H9 (cell line): ENCODE measurements at places on chromosomes 12 and 14. TPM values are rescaled to one million over a fixed set of nuclear protein-coding genes. Genes with fewer than 3 reads are reported as not detected.
A peak's percentile ranks its signal among the peaks of the same experiment; 100 is the strongest.

- H3K4me3 ChIP-seq = peak overlapping the region; percentile 83
- H3K4me1 ChIP-seq = peaks cover 6% of the 10 kb centered on the region; the same call in 1 of the 2 replicates
- H3K27ac ChIP-seq = no peak overlapping the region
- no peaks in the 10 kb centered on the region for H3K27me3 ChIP-seq
Measured at GRCh38 chr14:93113678-93114067, 2.1 kb downstream of the ITPK1 start.

- H3K4me1 ChIP-seq = peaks cover 7% of the 10 kb centered on the region; the same call in 1 of the 2 replicates
- H3K36me3 ChIP-seq = no peaks in the 10 kb centered on the region
- no peak for DNase-seq
- H3K27me3 ChIP-seq = no peaks in the 10 kb centered on the region
- no peak overlapping the region for H3K4me3 ChIP-seq
Measured at GRCh38 chr14:74438351-74438915, 12.4 kb upstream of the SYNDIG1L start.

DNA sequence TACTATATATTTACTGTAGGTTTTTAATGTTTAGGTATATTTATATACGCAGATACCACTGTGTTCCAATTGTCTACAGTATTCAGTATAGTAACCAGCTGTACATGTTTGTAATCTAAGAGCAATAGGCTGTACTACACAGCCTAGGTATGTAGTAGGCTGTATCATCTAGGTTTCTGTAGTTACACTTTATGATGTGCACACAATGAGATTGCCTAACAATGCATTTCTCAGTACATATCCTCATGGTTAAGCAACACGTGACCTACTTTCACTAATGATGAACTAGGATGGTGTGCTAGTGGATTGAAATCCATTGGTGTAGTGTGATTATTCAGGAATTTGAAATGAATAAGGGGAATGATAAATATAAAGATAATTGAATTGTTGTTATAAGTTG lies 77.7 kb downstream of the ETNK1 start:
- H3K27me3 ChIP-seq = no peaks in the 10 kb centered on the region
- no peak for DNase-seq
- H3K36me3 ChIP-seq = no peaks in the 10 kb centered on the region
- H3K27ac ChIP-seq = no peak overlapping the region
- peaks cover 3% of the 10 kb centered on the region; the same call in 1 of the 2 replicates for H3K4me1 ChIP-seq

DNA sequence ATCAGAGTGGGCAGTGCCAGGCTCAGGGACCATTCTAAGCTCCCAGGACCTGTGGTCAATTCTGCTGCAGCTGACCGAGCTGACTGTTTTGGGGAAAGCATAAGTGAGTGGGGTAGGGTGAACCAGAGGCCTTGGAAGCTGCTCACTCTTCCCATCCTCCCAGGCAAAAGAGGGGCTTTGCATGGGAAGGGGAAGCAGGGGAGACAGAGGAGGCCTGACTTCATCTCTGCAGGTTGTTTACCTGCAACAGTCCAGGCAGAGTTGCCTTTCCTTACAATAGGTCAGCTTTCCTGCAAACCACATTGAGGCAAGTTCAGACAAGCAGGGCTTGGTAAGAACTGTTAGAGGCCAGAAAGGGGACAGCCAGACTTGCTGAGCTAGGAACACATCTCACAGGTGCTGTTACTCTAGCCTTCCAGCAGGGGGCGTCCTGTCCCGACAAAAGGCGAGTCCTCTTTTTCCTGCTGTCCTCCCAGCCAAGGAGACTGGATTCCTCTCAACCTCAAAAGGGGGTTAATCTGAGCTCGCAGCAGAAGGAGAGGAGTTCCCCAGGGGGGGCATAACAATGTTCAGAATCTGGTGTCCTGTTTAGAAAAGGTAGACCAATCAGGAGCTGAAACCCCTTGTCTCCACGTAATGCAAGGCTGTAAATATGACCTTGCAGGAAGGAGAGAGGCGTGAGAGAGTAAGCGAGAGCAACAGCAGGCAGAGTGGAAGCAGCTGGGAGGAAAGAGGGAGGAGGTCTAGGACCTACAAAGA lies 4.3 kb upstream of the DHRS2 start:
- 0 out of 2 replicates have a peak, but pooled peaks cover 2% of the 10 kb centered on the region for H3K4me1 ChIP-seq
- H3K27me3 ChIP-seq = no peaks in the 10 kb centered on the region
- no peak overlapping the region for H3K4me3 ChIP-seq
- no peak overlapping the region for H3K27ac ChIP-seq
- H3K36me3 ChIP-seq = peaks cover 4% of the 10 kb centered on the region; the same call in 1 of the 2 replicates

DNA sequence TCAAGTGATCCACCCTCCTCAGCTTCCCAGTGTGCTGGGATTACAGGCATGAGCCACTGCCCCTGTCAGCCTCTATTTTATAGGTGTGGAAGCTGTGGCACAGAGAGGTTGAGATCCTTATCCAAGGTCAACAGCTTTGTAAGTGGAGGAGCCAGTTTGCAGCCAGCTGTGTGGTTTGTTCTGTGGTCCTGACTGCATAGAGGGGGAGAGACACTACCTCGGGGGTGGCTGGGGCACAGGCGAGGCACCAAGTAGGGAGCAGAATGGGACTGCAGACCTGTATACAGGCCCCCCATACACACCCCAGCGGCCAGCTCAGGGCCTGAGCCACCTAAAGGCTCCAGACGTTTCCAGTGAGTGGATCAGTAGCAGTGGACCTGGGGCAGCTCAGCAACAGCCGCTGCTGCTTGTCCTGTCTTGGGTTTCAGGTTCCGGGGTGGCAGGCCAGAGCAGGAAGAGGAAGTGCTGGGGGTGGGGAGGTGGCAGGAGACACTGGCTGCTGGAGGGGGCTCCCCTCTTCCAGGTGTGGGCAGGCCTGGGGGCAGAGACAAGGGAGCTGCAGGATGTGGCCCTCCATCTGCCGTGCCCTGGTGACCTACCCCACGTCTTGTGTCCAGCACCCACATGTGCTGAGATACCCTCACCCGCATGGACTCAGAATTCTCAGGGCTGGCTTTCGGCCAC lies 11.0 kb downstream of the ORAI1 start:
- H3K4me3 ChIP-seq = no peak overlapping the region
- DNase-seq = peak; percentile 37
- no peaks in the 10 kb centered on the region; the same call in 1 of the 2 replicates for H3K4me1 ChIP-seq
- no peaks in the 10 kb centered on the region for H3K27me3 ChIP-seq

- no peaks in the 10 kb centered on the region for H3K27me3 ChIP-seq
- no peak overlapping the region for H3K27ac ChIP-seq
- H3K4me3 ChIP-seq = no peak overlapping the region
- peak; percentile 24 for DNase-seq
Measured at GRCh38 chr14:24258548-24259265, 4.3 kb downstream of the TGM1 start.

DNA sequence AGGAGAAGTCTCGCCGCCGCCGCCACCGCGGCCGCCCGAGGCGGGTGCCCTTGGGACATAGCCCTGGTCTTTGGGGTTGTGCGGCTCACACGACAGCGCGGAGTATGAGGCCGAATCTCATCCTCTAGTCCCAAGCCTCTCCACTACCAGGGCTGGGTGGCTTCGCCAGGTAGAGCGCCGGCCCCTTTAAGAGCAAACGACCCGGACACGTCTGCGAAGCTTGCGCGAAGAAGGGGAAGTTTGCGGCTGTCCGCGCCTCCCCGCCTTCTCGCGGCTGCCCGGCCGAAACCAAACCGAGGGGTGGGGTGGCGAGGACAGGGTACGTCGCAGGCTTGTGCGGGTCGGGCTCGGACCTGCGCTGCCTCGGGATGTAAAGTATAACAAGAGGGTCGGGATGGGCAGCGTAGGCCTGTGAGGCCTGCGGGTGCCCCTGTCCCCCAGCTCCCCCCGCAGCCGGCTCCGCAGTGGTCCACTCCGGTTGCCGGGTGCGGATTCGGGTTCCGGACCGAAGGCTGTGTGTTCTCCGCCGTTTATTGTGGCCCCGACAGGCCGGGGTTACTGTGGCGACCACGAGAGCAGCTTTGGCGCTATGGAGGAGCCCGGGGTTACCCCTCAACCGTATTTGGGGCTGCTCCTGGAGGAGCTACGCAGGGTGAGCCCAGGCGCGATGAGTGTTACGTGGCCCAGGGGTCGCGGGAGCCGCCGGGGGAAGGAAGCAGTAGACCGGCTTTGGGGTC lies 33.3 kb downstream of the MIA2 start:
- peaks cover 4% of the 10 kb centered on the region; the same call in 1 of the 2 replicates for H3K4me1 ChIP-seq
- H3K36me3 ChIP-seq = peaks cover 18% of the 10 kb centered on the region
- no peaks in the 10 kb centered on the region for H3K27me3 ChIP-seq
- DNase-seq = peak; percentile 81

The PRIMA1 gene
- total RNA-seq = 1.7 and 2.3 TPM in 2 replicates
